ENCODE measurements at places on chromosomes 2 and 18.

- DNase-seq: no peak
Observed at GRCh38 chr2:146623771-146624170, 1221.1 kb upstream of the ACVR2A start.

- DNase-seq: no peak
Observed at GRCh38 chr2:11996618-11997017, 250.2 kb downstream of the LPIN1 start.

- DNase-seq: no peak
Observed at GRCh38 chr18:56568986-56569385, 69.4 kb downstream of the TXNL1 start.

DNA sequence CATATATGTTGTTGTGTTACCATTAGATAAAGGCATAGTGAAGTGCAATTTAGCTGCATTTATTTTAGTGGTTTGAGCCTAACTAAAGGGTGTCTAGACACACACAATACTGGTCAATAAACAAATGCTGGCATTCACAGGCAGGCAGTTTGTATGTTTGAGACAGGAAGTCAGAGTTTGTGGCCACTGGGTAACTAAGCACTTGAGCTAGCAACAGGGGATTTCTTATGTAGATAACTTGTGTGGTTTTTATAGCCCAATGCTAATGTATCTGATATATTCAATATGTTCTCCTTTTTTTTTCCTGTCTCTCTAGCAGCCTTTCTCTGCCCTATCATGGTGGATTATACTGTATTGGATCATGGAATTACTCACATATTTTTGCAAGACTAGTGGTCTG is 38.1 kb downstream of the LRRTM4 start:
- DNase-seq: peak; percentile 82

GRCh38 chr2:170369894-170370293 is 191.9 kb downstream of the MYO3B start:
- DNase-seq: peak; percentile 24

DNA sequence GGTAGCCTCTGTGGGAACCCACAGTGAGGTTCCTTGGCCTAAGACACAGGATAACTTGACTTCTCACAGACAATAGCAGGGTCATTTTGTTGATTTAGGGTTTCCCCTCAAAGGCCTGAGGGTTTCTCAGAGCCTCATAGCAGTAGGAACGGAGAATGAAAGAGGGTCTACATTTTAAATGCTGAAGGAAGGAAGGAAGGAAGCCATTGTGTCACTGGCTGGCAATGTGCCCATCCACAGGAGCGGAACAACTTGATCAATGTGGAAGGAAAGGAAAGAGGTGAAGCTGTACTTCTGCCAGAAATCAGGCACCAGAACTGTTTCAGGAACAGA is 5.1 kb downstream of the IL1B start:
- DNase-seq: no peak

DNA sequence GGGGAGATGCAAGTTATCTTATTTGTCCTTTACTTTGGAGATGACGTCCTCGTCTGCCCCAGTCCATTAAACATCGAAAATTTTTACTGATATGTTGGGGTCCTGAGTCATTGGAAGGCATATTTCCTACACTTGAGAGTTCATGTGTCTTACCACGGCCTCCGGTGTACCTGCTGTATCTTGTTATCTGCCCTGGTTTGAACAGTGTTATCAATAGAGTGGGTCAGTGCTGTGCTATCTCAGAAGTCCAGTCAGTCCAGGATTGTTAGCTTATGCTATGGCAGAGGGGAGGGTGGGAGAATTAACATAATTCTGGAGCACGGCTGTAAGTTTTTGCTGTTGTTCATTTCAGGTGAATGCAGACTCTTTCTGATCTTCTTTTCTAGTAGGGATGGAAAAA is 102.3 kb downstream of the ADCYAP1 start:
- no peak for DNase-seq

DNA sequence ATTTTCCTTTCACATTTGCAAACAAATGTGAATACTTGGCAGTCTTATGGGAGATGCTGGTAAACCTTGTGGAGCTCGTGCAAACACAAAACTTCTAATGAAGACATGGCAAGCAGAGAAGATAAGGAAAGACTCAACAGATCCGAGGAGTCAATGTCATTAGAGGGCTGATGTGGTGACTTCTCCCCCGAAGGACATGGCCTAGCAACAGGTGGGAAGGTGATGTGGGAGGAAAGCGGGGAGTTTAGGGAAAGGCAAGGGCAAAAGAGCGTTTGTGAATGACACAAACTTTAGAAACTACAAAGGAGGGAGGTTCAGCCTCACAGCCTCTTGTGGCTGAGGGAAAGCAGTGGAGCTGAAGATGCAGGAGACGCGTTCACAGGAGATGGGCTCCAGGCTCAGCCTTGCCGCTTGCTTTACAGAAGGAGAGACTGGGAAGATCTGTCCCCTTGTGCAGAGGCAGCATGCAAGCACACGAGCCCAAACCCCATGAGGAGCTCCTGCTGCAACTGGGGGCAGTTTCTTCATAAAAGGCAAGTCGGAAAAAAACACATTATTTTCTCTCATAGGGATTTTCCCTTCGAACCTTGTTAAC is 86.6 kb downstream of the SOWAHC start:
- no peak for DNase-seq

GRCh38 chr2:20506201-20506685 is 59.4 kb downstream of the RHOB start:
- no peak for DNase-seq

- no peak for DNase-seq
Observed at GRCh38 chr2:194135463-194135862, 1521.6 kb upstream of the SLC39A10 start.

GRCh38 chr2:175690113-175690837 is 311.8 kb downstream of the LNPK start:
- DNase-seq: peak; percentile 56

DNA sequence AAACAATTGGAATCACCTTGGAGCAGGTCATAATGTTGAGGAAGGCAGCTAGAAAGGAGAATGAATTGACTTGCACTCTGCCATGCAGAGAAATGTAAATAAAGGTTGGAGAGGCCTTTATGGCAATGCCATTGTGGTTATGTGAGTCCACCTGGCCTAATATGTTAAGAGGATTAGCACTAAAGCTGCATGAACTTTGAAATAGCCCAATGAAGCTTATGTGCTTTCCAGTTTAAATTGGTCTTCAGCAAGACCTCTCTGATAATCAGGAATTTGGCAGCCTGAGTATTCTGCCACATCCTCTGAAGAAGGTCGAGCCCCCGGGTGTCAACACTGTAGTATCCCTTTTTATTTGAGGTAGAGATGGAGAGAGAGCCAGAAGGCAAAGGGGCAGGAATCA is 464.9 kb downstream of the CDH2 start:
- no peak for DNase-seq

GRCh38 chr2:167550448-167550847 is 662.2 kb downstream of the XIRP2 start:
- no peak for DNase-seq

DNA sequence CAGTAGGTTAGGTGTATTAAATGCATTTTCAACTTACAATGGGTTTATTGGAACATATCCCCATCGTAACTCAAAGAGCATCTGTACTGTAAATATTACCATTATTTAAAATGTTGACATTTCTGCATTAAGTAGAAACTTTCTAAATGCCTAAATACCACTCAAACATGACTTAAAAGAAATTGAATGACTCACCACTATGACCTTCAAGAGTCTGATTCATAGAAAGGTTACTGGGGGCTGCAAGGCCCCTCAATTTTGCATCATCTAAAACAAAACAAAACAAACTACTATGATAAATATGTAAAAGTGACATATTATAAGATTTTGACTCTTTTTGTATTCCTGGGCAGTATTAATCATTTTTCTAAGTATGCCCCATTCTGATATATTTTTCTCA is 7.6 kb downstream of the WDR35 start:
- DNase-seq: no peak

- DNase-seq: no peak
Observed at GRCh38 chr2:1814616-1815015, 70.3 kb upstream of the PXDN start.

DNA sequence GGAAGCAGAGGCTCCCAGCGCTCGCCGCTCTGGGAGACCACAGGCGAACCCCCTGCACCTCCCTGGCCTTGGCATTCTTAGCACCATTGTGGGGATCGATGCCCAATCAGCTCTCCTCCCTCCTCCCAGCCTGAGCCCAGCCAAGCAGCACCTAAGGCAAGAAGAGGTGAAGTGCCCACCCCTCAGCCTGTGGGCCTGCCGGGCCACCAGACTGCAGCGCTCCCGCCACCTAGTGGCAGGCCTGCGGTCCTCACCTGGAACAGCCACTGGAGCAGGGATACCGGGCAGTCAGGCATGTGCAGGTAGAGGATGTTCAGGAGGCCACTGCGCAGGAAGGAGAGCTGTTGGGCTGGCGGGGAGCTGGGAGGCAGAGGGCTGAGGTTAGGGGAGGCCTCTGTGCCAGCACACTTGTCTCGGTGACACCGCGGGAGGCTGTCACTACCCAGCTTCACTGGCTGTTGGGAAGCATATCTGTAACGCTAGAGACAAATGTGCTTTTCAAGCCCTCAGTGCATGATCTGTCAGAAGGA is 35.2 kb downstream of the FAM178B start:
- DNase-seq: no peak

GRCh38 chr2:235005603-235006259 is 53.9 kb downstream of the SH3BP4 start:
- DNase-seq: no peak

DNA sequence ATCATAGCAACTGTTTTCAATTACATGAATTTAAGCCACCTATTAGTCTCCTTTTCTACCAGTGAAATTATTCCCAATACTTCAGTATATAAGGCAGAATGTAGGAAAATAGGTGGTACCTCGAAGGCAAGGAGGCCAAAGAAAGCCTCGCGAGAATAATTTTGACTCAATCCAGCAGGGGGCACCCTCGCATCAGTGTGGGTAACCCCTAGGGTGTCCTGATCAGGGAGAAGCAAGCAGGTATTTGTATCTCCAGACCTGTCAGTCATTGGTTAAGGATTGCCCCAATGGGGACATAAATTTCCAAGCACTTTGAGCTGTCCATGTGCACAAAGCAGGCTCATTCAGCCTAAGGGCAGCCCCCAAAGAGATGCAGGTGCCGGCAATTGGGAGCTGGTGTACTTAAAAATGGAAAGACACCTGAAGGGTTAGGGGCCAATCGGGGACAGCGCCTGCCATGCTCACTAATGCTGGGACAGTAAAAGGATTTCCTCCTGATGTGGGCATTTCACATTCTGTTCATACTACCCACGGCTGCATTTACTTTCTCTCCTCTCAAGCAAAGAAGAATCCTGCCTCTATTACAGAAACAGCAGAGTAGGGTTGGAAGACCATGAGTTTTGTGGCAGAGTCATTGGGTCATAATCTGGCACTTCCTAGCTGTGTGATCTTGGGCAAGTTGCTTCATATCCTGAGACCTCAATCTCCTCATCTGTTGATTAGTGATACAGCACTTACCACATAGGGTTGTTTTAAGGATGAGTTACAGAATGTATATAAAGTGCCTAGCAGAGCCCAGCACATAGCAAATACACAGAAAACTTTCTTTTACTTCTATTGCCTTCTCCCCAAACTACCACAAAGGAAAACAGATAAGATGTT is 136.1 kb downstream of the ICOS start:
- peak; percentile 14 for DNase-seq

- no peak for DNase-seq
Observed at GRCh38 chr18:38883111-38883510, 1317.5 kb upstream of the CELF4 start.

DNA sequence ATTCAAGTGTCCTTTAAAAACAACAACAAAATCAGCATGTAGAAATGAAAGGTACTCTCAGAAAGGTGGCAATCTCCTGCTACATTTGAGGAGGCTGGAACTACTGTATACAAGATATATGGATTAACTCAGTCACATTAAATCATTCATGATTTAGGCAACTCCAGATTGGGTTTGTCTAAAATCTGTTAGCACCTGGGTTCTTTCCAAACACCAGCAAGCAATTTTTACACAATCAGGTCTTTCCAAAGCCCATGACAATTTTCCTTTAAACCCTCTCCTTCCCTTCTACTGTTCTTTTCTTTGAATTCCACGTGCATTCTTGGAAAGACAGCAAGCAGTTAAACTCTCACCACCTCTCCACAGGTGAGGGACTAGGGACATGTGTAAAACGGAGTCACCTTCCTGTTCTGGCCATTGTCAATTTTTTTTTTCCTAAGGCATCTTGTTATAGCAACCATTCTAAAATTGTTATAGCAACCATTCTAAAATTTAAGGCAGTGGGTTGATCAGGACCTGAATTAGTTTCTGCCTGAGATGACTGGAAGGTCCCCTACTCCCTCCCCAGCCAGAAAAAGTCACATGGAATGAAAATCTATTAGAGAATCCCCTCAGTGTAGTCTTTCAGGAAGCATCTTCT is 113.9 kb downstream of the ANKRD44 start:
- no peak for DNase-seq

- DNase-seq: no peak
Observed at GRCh38 chr18:69689121-69689759, 258.4 kb downstream of the CD226 start.

DNA sequence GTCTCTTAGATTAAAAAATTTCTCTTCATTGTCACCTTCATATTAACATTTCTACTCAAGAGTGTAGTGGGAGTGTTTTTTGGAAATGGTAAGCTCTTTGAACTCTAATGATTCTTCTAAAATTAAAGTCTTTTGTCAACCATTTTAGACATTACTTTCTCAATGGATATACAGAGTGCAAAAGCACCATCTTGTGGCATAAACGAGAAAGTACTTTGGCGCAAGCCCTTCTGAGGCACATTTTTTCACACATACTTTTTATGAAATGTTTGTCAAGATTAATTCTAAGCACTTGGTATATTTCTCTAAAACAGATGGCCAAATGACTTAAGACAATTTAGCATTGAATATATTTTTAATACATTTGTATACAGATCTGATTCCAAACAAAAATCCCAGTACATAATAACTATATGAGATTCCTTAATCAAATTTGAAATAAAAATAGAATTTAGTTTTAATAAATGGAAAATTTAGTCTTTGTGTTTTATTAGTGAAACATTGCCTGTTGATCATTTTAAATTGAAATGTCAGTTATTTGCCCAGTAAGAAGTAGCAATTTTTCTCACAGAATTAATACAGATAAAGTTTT is 63.3 kb upstream of the GALNT5 start:
- DNase-seq: peak; percentile 62

DNA sequence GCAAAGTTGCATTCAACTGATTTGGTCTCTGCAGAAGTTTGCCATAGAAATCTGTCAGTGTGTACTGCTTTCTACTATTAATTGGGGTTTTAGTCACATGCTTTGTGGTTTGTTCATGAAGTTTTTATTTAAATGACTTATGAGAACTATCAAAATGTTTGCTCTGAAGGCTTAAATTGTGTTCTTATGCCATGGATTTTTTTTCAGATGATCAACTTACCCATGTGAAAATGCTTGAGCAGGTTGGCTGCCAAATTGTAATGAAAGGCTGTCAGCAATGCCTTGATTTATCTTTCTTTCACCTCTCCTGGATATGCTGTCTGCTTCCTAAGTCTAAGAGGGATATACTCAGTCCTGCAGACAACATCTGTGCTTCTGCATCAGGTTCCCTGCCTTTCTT is 50.7 kb downstream of the FMNL2 start:
- no peak for DNase-seq
